ENCODE measurements at places on chromosomes 11 and 22.

- no peak for DNase-seq
Measured at GRCh38 chr11:16749666-16750065, 11.2 kb downstream of the C11orf58 start.

GRCh38 chr11:92941676-92942571 lies 27.5 kb upstream of the MTNR1B start:
- no peak for DNase-seq

GRCh38 chr11:16771350-16772140 lies 33.1 kb downstream of the C11orf58 start:
- no peak for DNase-seq

- DNase-seq: no peak
Measured at GRCh38 chr11:126722956-126723664, 277.5 kb downstream of the KIRREL3 start.

DNA sequence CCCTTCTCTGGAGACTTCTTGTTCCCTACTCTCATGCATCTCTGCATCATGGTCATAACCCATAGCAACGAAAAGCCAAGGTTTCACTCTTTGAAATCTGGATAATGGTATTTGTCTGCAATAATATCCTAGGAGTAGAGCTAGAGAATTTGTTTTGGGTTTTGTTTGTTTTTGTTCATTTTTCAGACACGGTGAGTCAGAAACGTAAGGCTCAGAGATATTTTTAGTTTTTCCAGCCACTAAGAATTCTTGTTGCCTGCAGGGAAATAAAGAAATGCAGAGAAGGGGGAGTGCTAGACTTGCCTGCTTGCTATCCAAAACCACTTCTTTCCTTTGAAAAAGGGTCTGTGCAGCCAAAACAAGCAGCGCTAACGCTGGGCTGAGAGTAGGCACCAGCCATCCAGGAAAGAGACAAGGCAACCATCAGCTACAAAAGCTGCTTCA lies 26.0 kb downstream of the POU2AF3 start:
- DNase-seq: no peak

DNA sequence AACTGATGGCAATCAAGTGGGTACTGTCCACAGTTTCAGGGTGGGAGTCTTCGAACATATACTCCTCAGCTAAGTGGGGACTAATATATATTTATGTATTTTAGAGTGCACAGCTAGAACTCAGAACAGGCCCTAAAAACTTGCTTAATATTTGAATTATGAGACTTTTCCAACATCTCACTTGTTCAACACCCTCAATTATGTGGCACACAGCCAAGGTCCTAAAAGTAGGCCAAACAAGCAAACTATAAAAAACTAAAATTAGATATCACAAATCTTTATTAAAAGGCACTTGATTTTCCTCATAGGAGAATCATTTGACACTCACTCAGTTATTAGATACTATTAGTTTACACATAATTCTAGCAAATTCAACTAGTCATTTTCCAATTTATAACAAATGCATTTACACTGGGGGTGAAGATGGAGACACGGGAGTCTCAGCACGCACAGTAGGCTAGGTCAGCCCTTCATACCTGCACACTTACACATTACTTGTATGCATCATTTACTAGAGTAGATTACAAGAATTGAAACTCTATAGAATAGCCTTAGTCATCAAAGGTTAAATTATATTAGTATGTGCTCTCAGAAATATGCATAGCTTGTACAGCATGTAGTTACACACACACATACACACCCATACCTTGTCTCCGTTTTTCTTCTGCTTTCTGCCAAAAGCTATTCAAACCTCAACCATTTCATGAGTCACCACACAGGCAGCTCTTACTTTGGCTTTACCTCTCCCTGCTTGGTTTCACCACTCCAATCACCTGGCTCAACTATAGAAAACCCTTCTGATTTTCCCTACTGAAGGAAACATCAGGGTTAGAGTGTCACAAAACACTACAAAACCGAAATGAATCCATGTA lies 171.5 kb downstream of the SBF2 start:
- no peak for DNase-seq
